ENCODE measurements at places on chromosomes 1 and 21. TPM values are rescaled to one million over a fixed set of nuclear protein-coding genes. Genes with fewer than 3 reads are reported as not detected.

The KIAA1614 gene
- 6.5 TPM for total RNA-seq

The COL24A1 gene
- 1.3 TPM for total RNA-seq

The ILDR2 gene
- not detected for total RNA-seq

The DNAI4 gene
- total RNA-seq = 7.2 TPM

The LCE3E gene
- not detected for total RNA-seq

The USH2A gene
- under 0.01 TPM for total RNA-seq

The AKR7A3 gene
- total RNA-seq = 0.62 TPM

The RHD gene
- total RNA-seq = not detected

The PDIK1L gene
- 6.9 TPM for total RNA-seq

The UQCRHL gene
- total RNA-seq = 2.4 TPM

The PCP4 gene
- total RNA-seq = not detected

The PGLYRP3 gene
- not detected for total RNA-seq

The VHLL gene
- total RNA-seq = not detected

The PTAFR gene
- 0.33 TPM for total RNA-seq

The HPCAL4 gene
- total RNA-seq = not detected

The SMCP gene
- 0.11 TPM for total RNA-seq

The KIF21B gene
- total RNA-seq = 0.37 TPM

The TMEM269 gene
- 0.12 TPM for total RNA-seq
